NCI-H2081 (cell line): ENCODE measurements at places on chromosomes 16 and 17.

DNA sequence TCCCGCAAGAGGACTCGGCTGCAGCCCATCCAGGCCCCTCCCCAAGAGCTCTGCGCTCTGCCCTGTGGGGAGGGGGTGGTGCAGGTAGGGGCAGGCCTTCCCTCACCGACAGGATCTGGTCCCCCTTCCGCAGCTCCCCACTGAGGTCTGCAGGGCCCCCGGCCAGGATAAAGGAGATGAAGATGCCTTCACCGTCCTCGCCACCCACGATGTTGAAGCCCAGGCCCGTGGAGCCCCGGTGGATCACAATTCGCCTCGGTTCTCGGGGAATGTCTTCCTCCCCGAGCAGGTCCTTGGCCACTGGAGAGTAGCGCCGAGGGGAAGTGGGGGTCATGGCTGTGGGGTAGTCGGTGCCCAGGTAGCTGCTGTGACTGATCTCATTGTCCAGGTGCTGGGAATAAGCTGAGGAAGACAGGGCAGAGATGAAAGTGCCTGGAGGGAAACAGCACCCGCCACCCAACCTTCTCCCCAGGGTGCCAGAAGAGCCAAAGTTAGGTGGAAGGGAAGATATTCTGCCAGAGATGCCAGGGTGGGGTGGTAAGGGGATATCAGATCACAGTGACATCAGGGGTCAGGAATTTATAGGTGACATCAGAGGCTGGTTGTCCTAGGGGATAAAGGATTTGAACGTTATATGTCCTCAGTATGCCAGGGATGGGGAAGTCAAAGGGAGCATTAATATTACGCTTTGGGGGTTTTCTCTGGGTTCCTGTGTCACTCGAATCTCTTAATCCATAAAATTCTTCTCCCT, 17.7 kb upstream of the ASGR1 start:
- DNase-seq = no peak

DNA sequence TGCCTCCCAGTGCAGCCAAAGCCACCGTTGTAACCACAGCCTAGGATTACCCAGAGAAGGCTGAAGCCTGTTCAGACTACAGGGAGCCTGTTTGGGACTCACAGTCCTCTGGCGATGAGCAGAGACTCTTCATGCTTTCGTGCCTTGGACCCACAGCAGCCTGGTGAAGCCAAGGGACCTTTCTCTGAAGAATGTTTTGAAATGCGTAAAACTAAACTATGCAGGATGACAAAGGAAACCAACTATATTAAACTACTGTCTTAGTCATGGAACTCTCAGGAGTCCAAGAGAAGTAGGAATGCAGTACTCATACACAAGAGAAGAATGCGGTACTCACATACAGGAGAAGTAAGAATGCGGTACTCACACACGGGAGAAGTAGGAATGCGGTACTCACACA, 20.9 kb downstream of the ABR start:
- no peak for DNase-seq

- no peak for DNase-seq
Measured at GRCh38 chr16:47858333-47858982, 297.3 kb downstream of the ABCC12 start.

DNA sequence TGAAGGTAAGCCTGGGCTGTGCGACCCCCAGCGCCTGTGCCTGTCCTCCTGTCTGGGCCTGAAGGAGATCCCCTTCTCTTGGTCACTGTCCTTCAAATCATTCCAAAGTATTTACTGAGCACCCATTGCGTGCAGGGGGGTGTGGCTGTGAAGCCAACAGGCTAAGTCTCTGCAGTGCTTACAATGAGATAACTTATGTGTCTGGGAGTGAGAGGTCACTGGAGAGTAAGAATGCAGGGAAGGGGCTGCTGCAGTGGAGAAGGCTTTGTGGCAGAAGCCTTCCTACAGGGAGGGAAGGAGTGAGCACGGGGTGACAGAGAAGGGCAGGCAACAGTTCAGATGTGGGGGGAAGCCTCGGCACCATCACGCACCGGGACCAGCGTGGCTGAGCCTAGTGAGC, 11.2 kb upstream of the SMIM5 start:
- no peak for DNase-seq

GRCh38 chr17:67157732-67158639, 87.0 kb downstream of the HELZ start:
- peak; percentile 31 for DNase-seq

DNA sequence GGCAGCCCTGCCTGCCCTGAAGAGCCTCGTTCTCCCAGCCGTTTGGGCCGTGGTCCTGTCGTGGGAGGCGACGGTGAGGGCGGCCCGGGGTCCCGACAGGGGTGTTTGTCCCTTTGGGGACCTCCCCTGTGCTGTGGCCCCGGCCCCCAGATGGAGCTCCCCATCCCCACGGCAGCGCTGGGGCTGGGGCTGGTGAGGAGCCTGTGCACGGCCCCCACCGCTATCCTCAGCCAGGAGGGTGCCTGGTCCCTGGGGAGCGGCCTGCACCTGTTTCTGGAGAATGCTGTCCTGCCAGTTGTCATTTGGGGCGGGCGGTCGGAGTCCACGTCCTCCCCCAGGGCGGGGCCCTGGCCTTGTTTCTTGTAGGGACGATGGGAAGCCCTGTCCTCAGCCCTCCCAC, 6.6 kb downstream of the CAPN15 start:
- DNase-seq = no peak

- no peak for DNase-seq
Measured at GRCh38 chr16:87350031-87350430, 32.8 kb upstream of the C16orf95 start.

DNA sequence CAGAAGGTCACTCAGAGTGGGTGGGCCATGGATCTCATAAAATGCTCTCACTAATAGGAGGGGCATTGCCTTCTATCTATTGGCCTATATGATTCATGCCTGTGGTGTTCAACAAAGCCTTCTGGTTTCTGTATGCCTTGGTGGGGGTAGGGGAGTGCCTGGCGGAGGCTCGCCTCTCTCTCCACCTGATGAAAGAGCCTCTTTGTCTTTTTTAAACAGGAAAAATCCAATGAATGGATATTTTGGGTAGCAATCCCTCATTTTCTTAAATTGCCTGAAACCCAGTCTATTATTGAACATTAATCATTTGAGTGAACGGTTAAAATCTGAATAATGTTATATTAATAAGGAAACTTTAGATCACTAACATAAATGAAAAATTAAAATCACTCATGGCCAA, 90.6 kb downstream of the TOX3 start:
- DNase-seq = no peak

- no peak for DNase-seq
Measured at GRCh38 chr16:47486856-47487255, 25.7 kb downstream of the PHKB start.

- no peak for DNase-seq
Measured at GRCh38 chr17:28959471-28959871, 8.2 kb upstream of the PHF12 start.

DNA sequence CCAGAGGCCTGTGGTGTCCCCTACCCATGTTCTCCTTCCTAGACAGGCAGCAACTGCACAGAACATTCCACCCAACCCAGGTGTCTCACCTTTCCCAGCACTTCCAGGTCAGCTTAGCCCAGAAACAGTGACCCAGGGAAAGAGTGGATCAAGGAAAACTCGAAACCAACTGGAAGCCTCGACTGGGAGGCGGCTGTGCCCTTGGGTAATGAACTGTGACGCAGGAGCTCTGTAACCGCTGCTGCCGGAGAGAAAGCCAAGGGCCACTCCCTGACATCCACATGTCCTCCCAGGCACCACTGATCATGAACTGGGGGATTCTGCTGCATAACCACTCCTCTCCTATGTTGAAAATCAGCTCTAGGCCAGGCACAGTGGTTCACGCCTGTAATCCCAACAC, 34.4 kb downstream of the WDR59 start:
- DNase-seq = no peak

DNA sequence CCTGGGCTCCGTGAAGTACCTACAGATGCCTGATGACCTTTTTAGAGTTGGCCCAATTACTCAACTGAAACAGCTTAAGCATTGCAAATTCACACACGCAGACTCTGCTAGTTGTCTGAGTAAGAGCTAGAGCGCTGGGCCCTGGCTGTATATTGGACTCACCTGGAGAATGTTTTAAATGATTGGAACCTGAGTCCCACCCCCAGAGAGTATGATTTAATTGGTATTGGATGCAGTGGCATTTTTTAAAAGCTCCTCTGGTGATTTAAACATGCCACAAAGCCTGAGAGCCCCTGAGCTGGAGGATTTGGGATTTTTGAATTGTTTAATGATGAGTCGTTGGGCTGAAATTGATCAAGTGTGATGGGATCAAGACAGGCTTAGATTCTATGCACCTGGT, 143.9 kb upstream of the SDK2 start:
- no peak for DNase-seq

DNA sequence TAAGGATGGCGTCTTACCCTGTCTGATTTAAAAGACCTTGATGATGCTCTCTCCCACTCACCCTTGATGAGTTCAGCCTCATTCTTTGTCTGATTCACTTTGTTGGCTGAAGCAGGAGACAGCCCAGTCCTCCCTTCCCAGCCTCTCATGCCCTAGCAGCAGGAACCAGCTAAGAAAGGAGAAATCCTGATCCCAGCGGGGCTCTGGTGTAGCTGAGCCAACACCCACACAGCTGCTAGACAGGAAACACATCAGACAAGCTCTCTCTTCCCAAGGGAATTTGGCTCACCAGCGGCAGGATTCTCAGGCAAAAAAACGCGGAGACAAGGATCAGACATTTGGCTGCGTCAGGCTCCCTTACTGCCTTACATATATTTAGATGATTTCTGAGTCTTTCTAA, 211.5 kb downstream of the CDH11 start:
- no peak for DNase-seq

- DNase-seq = no peak
Measured at GRCh38 chr16:82834151-82834815, 207.5 kb downstream of the CDH13 start.

- DNase-seq = no peak
Measured at GRCh38 chr16:11349599-11350276, 4.5 kb downstream of the RMI2 start.

DNA sequence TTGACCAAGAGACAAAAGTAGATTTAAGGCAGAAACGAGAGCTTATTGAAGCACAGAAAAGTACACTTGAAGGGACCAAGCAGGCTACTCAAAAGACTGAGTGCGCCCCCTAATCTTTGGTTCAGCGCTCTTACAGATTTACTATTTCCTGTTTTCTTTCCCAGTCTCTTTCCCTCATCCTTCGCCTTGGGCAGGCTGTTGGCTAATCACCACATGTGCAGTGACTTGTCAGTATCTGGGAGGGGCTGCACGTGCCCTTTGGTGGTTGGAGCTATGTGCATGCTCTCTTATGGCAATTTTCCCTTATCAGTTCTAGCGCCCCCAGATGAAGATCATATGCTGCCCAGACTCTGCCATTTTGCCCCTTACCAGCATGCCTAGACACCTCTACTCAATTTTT, 35.4 kb upstream of the SHISA6 start:
- DNase-seq = no peak

- peak; percentile 83 for DNase-seq
Measured at GRCh38 chr17:80876950-80877728, 114.5 kb upstream of the CHMP6 start.

GRCh38 chr16:11005611-11005975, 61.2 kb downstream of the CLEC16A start:
- DNase-seq = no peak

DNA sequence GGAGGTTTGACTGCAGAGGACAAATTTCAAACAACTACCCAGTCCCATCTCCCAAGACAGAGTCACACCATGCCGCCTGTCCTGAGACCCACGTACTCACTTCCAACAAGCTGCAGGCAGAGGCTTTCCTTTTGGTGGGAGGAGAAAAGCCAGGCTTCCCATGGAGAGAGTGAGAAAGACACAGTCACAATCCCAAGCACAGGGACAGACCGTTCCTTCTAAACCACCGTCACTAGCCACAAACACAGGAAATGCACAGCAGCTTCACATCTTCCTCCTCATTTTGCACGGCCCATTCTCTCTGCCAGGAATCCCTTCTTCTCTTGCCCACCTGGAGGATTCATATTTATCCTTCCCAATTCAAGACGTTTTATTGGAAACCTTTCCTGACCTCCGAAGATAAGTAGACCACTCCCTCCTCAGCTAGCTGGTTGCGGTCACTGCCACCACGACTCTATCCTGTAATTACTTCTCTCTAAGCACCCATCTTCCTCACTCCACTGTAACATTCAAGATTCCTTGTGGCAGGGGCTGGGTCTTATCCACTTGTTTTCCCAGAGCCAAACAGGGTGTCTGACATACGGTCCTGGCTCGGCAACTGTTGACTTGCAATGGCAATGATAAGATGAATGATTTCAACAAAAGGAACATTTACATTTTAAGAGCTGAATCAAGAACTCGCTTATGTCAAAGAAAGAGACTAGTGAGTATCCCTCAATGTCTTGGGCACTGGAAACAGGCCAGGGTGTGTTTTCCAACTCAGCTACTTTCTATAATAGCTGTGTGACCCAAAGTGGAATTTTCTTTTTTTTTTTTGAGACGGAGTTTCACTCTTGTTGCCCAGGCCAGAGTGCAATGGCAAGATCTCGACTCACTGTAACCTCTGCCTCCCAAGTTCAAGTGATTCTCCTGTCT, 87.6 kb downstream of the XYLT1 start:
- DNase-seq = no peak

GRCh38 chr16:71367241-71367976, 8.9 kb downstream of the CALB2 start:
- peak; percentile 35 for DNase-seq

GRCh38 chr17:42585353-42585752, 7.8 kb upstream of the PSMC3IP start:
- no peak for DNase-seq

GRCh38 chr17:8859027-8859803, 8.3 kb downstream of the PIK3R6 start:
- no peak for DNase-seq

GRCh38 chr17:52824542-52824941, 666.0 kb upstream of the CA10 start:
- no peak for DNase-seq

GRCh38 chr17:63032142-63032541, 66.1 kb downstream of the TANC2 start:
- DNase-seq = no peak

DNA sequence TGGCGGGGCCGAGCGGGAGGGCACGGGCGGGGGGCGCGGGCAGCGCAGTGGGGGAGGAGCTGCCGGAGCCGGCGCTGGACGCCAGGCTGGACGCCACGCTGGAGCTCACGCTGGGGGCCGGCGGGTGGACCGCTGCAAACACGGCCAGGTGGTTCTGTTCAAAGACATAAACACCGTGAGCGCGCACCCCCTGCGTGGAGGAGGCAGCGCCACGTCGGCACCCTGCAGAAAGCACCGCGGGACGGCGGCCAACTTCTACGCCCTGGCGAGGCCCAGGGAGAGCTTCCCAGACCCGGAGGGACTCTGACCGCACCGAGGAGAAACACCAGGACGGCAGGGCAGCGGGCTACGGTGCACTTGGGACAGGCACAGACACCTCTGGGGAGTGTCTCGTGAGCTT, 29.3 kb downstream of the UNKL start:
- DNase-seq = peak; percentile 25

- DNase-seq = no peak
Measured at GRCh38 chr17:57577751-57578607, 167.1 kb downstream of the CCDC182 start.

DNA sequence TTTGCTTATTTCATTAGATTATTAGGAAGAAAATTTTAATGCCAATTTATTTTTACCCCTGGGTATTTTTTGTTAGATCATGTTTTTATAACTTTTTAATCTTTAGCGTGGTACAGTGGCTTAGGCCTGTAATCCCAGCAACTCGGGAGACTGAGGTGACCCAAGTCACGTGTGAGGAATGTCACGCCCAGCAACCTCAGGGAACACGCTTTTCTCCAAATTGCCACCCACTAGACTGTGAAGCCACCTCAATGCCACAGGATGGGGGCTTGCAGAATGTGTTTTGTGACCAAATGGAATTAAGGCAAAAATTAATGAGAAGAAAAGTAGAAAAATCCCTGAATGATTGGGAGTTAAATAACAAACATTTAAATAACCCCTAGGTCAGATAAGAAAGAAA, 141.8 kb downstream of the LAT start:
- no peak for DNase-seq

GRCh38 chr17:75498039-75498725, 17.2 kb downstream of the CASKIN2 start:
- no peak for DNase-seq
